ENCODE measurements at places on chromosomes 1 and 21. TPM values are rescaled to one million over a fixed set of nuclear protein-coding genes. Genes with fewer than 3 reads are reported as not detected.

Gene HSD3B2
- not detected for total RNA-seq

Gene CACNA1S
- total RNA-seq = not detected

Gene TMEM200B
- total RNA-seq = 23.9 TPM

Gene SPATA17
- 17.2 TPM for total RNA-seq

Gene ECE1
- 79.6 TPM for total RNA-seq

Gene S100A5
- total RNA-seq = not detected

Gene CBR3
- total RNA-seq = 25.5 TPM
